CMK (cell line): ENCODE measurements at places on chromosomes 7 and 10.
A peak's percentile ranks its signal among the peaks of the same experiment; 100 is the strongest.

DNA sequence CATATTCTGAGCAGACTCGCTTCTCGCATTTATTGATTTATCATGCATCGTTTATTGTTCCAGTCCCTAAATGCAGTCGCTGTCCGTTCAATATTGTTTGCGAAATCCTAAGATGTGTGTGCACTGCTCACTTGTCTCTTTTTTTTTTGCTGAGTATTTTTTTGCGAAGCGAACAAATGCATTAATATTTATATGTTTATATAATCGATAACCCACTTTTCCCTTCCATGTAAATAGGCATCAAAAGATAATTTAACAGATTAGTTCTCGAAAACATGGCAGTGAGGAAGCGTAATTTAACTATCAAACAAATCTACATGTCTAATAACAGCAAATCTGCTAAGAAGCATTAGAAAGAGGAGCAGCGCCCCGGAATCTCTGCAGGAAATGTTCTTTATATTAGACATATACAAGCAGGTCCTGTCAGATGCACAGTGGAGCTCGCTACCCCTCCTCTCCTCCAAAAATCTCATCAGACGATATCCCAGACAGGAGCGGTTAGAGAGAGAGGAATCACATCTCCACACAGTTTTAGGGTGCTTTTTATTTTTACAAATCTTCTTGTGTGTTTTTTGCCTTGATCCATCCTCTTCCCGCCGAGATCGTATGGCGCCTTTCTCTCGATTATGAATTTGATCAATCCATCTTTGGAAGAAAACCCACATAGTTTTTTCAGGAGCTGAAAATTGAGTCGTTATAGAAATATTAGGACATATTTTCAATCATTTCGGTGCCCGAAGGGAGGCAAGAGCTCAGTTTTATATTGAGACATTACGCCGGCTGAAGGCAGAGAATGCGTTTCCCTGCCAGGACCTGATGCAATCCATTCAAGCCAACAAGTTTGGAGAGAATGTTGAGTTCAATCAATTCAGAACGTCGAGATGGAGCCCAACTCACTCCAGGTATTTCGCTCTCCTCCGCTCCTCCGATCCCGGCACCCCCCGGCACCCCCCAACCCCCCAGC lies at the start of gene ARID5B:
Gene ARID5B (plus strand): TSS at position 871 of the 964 bp plus-strand sequence. CDS start 11 bp downstream, at position 882.
- no peak for DNase-seq

- peak; percentile 44 for DNase-seq
Measured at GRCh38 chr7:117119192-117119924, 166.1 kb downstream of the ST7 start.

DNA sequence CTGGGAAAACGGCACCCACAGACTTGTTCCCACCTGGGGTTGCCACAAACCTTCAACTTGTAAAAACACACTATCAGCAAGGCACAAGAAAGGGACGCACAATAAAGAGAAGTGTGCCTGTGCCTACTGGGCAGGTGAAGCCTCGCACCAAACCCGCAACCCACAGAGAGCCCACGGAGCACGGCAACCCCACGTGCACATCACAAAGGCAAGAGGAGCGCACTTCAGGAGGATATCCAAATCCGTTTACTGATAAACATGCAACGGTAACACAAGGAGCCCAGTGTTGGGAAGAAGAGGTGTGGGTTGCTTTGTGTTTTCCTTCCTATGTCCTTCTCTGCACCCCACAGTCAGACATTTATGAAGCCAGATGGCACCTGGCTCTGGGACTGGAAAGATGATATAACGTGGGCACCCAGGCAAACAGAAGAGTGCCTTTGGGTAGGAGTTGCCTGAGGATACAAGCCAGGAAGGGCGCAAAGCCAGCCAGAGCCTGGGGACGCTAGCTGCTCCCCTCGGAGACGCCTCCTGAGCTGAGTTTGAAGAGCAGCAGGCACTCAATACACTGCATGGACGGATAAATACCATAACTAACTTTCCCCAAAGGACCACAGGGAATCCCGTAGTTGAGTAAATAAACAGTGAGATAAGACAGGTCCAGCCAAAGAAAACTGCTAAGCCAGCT lies 41.6 kb downstream of the TCERG1L start:
- no peak for DNase-seq

DNA sequence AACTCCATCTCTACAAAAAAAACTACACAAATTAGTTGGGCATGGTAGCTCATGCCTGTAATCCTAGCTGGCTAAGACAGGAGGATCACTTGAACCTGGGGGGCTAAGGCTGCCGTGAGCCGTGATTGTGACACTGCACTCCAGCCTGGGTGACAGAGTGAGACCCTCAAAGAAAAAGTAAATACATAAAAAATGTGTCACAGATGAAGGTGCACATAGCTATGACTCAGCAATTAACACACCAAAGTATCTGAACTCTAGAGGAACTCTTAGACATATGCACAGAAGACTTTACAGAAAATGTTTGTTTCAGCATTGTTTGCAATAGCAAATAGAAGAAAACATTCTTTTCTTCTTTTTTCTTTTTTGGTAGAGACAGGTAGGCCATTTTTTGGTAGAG lies 8.3 kb downstream of the C10orf62 start:
- DNase-seq = no peak

DNA sequence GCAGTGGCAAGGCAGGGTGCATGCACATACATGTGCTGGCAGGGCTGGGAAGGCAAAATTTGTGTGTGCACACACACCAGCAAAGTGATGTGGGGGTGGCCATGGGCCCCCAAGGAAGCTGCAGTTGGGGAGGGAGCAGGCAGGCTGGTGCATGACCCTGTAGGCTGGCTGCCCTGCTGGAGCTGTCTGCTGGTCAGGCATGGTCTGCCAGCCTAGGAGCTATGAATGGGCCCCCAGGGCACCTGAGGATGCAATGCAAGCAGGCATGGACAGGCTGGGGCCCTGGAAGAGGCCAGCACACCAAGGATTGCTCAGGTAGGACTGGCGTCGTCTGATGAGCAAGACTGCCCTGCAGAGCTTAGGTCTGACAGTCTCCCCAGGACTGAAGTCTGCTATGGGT lies 18.2 kb upstream of the PPP1R3A start:
- no peak for DNase-seq

DNA sequence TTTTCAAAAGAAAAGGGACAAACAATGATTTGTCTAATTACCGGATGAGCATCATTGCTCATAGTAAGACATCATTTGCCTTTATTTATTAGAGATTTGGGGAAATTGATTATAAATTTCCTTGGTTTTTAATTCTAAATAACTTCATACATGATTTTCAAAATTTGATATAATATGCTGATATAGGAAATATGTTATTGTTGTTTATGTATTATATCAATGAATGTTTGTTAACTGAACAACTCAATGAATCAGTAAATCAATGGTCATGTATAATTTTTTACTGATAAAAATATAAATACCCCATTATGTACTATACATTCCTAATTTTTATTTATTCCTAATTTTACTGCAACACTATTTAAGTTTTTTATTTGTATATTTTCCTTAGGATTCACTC lies 257.3 kb downstream of the TSPAN12 start:
- no peak for DNase-seq

- DNase-seq = no peak
Measured at GRCh38 chr10:84412482-84412881, 84.1 kb downstream of the CCSER2 start.

GRCh38 chr10:92972886-92973285 lies 87.7 kb upstream of the CYP26C1 start:
- no peak for DNase-seq

DNA sequence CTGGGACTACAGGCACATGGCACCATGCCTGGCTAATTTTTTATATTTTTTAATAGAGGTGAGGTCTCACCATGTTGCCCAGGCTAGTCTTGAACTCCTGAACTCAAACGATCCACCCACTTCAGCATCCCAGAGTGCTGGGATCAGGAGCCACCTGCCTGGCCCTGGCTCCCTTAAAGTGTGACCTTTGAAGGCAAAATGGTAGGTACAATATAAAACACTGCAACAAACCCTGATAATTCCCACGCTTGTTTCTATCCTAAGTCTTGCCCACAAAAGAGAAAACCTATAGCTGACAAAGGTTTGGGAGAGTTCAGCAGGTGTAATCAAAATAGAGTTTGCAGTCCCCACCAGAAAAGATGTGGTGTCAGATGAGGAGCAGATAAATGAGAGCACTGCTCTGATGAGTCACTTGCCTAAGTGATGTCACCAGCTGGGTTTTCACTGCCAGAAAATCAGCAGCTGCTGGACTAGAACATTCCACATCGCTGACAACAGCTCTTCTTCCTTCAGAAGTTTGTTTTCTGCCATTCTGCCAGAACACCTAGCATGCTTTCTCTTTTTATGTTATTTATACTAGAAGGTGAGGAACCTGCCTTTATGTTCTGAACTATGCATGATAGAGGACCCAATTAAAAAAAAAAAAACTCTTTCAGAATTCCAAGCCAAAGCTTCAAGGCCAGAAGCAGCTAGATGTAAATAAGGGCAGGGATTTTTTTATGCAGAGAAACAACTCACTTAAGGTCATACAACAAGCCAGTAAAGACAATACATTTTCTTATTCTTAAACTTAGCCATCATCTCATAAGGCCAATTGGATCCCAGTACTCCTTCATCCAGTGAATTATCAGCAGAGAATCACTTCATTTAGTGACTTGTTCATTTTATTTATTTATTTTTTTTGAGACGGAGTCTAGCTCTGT lies 18.0 kb downstream of the PURB start:
- DNase-seq = no peak

- DNase-seq = no peak
Measured at GRCh38 chr10:75358835-75359421, 42.6 kb downstream of the ZNF503 start.

DNA sequence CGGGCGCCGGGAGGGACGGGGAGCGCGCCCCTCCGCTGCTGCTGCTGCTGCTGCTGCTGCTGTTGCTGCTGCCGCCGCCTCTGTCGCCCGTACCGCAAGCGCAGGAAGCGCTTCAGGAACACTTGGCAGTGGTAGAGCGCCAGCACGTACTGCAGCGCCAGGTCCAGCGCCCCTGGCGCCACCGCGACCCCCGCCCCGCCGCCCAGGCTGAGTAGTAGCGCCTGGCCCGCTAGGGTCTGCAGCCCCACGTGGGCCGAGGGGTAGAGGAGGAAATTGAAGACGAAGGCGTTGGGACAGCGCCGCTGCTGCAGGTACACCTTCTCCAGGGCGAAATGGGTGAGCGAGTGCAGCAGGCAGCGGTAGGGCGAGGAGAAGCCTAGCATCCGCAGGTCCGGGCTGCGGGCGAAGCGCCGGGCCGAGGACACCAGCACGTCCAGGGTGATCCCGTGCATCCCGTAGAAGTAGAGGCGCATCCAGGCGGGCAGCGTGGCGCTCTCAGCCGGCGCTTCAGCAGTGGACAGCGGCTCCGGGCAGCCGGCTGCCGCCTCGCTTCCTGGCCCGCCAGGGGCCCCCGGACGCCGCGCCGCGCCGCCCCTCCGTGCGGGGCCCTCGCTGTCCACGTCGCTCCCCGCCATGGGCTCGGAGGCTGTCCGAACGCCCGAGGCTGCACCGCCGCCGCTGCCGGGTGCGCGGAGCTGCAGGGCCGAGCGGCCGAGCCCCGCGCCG lies at the start of gene TMEM229A:
Gene TMEM229A (minus strand): TSS at position 699 of the 726 bp plus-strand sequence. CDS start 64 bp downstream, at position 635.
- DNase-seq = no peak

DNA sequence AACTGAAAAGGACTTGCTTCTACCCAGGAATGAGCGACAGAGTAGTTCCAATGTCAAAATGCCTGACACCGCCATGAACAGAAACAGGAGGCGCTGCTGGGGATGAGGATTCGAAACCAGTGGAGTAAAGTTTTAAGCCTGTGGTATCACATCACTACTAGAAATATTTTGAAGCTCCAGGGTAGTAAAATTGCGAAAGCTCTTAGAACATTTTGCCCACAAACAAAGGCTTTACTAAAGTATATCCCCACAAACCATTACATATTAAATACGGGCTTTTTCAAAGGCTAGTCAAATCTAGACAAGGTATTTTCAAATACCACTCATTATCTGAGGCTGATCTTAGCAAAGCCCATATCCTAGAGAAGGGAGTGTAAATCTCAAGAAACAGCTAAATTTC lies 2.4 kb downstream of the PRDX3 start:
- no peak for DNase-seq

DNA sequence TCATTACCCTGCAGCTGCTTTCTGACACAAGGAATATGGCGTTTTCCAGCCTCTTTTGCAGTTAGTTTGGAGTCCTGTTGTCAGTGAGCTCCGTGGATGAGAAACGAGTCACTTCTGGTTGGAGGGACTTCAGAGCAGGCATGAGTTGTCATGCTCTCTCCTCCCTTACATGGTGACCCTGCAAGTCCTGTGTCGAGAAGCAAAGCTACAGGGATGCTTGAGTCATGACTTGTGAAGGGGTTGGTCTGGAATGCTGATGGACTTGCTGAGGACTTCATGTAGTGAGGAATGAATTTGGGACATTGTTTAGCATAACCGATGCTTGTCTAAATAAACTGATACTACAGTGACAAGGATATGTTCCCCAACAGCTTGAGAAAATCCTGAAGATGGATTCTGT lies 108.8 kb downstream of the ADCYAP1R1 start:
- DNase-seq = no peak

DNA sequence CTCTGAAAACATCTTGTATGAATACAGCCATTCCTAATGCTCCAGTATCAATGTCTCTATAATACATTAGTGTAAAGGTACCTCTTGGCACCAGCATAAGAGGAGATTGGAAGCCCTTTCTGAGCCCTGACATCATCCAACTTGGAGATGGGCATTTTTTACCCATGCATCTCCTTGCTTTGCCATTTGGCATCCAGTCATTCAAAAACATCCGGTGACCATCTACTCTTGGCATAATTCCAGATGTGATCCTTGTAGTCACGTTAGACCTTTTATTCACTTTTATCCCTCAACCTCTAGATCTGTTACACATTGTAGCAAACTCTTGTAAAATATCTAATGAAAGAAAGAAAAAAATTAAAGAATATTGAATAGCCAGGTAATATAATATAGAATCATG lies 17.9 kb upstream of the SGMS1 start:
- no peak for DNase-seq

- DNase-seq = peak; percentile 36
Measured at GRCh38 chr10:15325243-15325943, 45.7 kb downstream of the FAM171A1 start.

DNA sequence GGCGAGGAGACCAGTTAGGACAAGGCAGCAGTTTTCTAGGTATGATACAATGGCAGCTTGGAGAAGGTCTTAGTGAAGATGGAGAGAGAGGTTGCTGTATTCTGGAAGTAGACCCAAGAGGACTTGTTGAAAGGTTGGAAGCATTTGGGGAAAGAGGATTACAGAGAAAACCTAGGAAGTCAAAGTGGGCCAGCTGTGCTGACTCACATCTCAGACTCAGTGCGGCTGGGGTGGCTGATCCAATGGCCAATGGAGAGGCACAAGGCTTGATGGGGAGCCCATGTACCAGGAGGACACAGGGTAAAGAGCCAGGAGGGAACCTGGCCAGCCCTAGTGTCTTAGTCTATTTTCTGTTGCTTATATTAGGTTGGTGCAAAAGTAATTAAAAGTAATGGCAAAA lies 194.5 kb upstream of the GALNT17 start:
- DNase-seq = no peak

- DNase-seq = no peak
Measured at GRCh38 chr10:31836569-31837406, 91.8 kb downstream of the ARHGAP12 start.

- no peak for DNase-seq
Measured at GRCh38 chr10:65765006-65765541, 1160.8 kb upstream of the LRRTM3 start.
